GM12878 (cell line): ENCODE measurements at places on chromosomes 11 and 22. TPM values are rescaled to one million over a fixed set of nuclear protein-coding genes. Genes with fewer than 3 reads are reported as not detected.

- DNase-seq = no peak
Observed at GRCh38 chr22:45455212-45455611, 41.7 kb downstream of the RIBC2 start.

Gene ACR
- not detected in 2 replicates for total RNA-seq

- no peak for DNase-seq
Observed at GRCh38 chr11:64048042-64048854, 12.5 kb downstream of the FLRT1 start.

DNA sequence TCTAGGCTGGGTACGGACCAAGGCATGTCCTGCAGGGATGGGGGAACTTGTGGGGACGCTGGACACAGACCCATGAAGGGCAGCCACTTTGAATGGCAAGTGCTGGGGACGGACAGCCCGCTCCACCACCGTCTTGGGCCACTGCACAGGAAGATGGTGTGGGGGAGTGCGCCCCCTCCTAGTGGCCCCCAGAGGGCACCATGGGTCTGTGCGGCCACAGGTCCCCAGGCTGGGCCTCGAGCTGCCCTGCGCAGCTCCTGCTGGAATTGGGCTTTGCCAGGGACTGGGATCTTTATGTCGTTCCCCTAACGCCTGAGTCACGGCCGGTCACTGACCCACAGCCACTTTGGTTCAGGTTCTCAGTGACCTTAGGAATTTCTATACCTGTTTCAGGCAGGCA is 44.4 kb downstream of the NAT10 start:
- DNase-seq = no peak

DNA sequence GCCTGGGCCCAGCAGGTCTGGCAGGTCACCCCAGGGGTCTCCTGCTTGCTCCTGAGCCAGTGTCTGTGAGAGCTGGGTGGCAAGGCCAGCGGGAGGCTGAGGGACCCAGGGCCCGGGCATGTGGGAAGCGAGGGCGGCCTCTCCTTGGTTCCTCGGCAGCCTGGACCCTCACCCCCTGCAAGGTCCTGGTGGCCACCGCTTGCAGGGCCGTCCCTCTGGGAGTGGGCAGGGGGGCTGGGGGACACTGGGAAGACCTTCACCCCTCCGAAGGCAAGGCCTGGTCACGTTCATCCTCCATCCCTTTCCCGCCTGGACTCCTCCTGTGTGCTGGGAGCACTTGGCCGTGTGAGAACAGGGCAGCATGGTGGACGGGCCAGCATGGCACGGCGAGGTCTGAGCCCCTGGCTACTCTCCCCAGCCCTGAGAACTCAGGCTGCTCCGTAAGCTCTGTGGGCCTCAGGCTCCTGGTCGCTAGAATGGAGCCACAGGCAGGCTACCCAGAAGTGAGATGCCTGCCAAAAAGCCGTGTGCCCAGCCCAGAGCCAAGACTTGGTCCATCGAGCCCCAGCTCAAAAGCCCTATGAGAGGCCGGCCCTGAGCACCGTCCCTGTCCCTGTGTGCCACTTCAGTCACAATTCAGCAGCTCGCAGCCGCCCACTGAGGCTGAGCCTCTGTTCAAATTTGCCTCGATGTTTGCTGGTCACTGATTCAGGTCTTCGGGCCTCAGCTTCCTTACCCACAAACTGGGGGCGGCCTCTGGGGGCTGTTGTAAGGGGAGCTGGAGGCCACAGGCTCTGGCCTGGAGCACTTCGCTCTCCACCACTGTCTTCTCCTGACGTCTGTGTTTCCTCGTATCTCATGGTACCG is 45.0 kb downstream of the IGLL1 start:
- no peak for DNase-seq

- no peak for DNase-seq
Observed at GRCh38 chr22:40320687-40321086, 25.6 kb upstream of the ADSL start.

GRCh38 chr11:27656806-27657483 is 43.3 kb downstream of the BDNF start:
- no peak for DNase-seq

GRCh38 chr22:45642986-45643385 is 28.6 kb upstream of the ATXN10 start:
- DNase-seq = no peak

DNA sequence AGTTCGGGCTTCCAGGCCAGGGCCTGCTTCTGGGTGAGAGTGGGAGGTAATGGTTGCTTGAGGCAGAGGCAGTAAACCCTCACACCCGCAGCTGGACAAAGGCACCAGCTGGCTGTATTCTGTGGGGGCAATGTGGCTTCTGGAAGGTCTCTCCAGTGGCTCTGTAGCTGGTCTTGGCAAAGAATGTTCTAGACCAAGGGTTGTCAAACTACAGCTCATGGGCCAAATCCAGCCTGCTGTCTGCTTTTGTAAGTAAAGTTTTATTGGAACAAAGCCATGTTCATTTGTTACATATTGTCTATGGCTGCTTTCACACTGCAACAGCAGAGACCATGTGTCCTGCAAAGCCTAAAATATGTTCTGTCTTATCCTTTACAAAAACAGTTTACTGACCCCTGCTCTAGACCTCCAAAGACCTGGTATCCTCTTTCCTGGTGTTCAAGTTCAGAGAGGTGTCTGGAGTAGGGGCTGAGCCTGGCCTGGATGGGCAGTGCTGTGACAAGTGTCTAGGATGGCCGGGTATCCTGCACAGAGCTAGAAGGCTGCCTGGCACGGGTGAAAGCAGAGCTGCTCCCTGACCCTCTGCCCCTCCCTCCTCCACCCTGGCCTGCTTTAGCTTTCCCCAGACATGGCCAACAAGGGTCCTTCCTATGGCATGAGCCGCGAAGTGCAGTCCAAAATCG is 3.4 kb downstream of the TAGLN start:
- DNase-seq = no peak

DNA sequence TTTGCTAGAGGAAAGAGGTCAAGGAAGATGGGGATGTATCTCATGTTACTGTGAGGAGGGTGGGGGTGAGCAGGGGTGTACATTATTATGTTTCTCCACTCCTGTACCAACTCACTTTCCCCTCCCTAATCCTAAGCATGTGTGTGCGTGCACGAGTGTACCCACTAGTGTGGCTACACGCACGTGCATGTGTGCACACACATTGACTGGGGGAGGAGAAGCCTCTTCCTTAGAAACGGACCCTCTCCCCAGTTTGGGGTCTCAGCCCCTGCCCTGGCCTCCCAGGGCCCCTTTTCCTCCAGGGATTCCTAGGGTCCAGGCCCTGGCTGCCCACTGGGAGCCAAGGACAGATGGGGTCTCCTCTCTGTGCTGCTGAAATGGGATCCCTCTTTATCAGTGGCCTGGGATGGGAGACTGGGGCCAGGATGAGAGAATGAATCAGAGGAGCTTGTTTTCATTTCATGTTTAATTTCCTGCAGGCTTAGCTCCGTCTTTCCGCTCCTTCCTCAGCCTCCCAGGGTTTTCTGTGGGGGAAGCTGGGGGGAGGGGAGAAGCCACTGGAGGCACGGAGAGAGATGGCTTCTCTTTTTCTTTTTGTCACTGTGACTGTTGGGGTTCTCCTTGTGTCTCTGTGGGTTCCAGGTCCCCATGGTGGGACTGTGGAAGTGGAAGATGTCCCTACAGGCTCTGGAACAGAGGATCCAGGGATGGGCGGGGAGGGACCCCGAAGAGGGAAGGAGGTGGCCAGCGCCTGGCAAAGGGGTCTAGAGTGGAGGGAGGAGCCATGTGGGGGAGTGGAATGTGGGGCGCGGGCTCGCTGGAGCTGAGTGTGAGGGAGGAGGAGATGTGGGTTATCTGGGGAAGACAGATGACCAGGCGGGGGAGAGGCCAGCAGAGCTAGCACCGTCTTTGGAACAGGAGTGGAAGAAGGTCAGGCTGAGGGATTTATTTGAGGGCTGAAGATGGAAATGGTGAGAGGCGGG is 40.3 kb downstream of the ALX4 start:
- no peak for DNase-seq

Gene ADAMTS8
- not detected in 2 replicates for total RNA-seq

- no peak for DNase-seq
Observed at GRCh38 chr11:28899706-28900105, 791.5 kb downstream of the METTL15 start.

DNA sequence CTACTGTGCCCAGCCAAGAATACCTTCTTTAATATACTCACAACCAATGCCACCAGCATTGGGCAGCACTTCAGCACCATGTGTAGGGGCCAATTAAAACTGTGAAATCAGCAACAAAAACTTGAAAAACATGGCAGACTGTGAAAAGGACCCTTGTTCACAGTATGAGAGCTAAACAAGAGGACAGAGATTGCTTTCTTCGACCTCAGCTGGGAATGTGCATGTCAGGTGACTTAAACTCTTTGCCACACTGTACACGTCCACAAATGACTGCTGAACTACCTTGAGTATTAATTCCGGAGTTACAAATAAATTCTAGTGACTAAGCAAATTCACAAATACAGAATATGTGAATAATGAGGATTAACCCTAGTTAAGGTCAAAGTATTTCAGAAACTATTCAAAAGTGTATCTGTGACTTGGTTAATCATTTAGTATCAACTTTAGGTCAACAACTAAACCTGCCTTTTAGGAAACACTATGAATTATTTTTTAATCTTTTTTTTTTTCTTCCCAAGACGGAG is 33.0 kb downstream of the DDX6 start:
- no peak for DNase-seq

GRCh38 chr11:109135627-109136026 is 286.4 kb upstream of the C11orf87 start:
- no peak for DNase-seq

GRCh38 chr11:126743628-126744027 is 256.9 kb downstream of the KIRREL3 start:
- no peak for DNase-seq

Gene TTC36
- total RNA-seq = 0.27 TPM in 1 of 2 replicates, not detected in the other

GRCh38 chr11:78140392-78141077 is 1.1 kb upstream of the ALG8 start:
- no peak for DNase-seq

GRCh38 chr11:17805043-17805442 is 70.5 kb downstream of the KCNC1 start:
- DNase-seq = no peak

Gene RBMXL2
- total RNA-seq = not detected in 2 replicates
